ENCODE measurements at places on chromosomes 11 and 22. TPM values are rescaled to one million over a fixed set of nuclear protein-coding genes. Genes with fewer than 3 reads are reported as not detected.

DNA sequence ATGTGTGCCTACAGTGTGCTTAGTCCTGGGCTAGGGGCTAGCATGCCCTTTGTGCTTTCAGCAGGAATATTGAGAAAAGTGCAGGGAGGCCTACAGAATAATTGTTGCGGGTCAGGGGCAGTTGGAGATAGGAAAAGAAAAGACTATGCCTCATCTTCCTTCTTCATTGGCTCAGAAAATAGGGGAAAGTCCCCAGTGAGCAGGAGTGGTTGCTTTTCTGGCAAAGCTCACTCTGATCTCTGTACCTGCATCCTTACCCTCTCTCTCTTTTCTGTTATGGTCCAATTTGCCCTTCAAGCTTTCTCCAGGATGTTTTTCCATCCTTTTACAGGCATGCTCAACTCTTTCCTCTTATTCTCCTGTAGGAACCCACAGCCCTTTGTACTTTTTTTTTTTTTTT lies 29.5 kb upstream of the RRM1 start:
- DNase-seq, result no peak
- no peak overlapping the region for H3K4me3 ChIP-seq
- H3K27me3 ChIP-seq, result no peaks in the 10 kb centered on the region
- H3K27ac ChIP-seq, result no peak overlapping the region
- H3K4me1 ChIP-seq, result peaks cover 40% of the 10 kb centered on the region

DNA sequence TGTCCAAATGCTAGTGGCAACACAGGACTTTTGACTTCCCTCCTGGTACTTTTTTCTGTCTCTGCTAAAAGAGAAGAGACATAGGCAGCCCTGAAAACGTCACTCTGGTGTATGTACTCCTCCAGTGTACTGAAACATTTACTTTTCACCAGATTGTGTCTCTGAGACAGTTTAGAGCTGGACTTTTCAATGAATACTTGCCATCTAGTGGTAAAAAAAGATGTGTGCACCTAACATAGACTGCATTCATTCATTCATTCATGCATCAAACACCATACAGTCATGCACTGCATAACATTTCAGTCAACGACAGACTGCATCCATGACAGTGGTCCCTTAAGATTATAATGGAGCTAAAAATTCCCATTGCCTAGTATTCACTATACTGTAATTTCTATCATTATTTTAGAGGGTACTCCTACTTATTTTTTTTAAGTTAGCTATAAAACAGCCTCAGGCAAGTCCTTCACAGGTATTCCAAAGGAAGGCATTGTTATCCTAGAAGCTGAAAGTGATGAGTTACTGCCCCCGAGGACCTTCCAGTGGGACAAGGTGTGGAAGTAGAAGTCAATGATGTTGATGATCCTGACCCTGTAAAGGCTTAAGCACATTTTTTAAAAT lies 186.2 kb downstream of the SPON1 start:
- peaks cover 6% of the 10 kb centered on the region for H3K27me3 ChIP-seq
- peaks cover 6% of the 10 kb centered on the region for H3K4me1 ChIP-seq
- no peak for DNase-seq
- H3K36me3 ChIP-seq, result no peaks in the 10 kb centered on the region
- no peak overlapping the region for H3K4me3 ChIP-seq

- H3K4me3 ChIP-seq, result peak overlapping the region; percentile 87
- H3K27me3 ChIP-seq, result no peaks in the 10 kb centered on the region
- no peak for DNase-seq
- H3K4me1 ChIP-seq, result peaks cover 34% of the 10 kb centered on the region
- peak overlapping the region; percentile 96 for H3K27ac ChIP-seq
Measured at GRCh38 chr11:57325735-57326048, 940 bp upstream of the TNKS1BP1 start.

GRCh38 chr22:22111267-22111751 lies 128.7 kb upstream of the TOP3B start:
- peaks cover 27% of the 10 kb centered on the region for H3K4me1 ChIP-seq
- H3K27ac ChIP-seq, result peak overlapping the region; percentile 80
- peak overlapping the region; percentile 31 for H3K4me3 ChIP-seq

DNA sequence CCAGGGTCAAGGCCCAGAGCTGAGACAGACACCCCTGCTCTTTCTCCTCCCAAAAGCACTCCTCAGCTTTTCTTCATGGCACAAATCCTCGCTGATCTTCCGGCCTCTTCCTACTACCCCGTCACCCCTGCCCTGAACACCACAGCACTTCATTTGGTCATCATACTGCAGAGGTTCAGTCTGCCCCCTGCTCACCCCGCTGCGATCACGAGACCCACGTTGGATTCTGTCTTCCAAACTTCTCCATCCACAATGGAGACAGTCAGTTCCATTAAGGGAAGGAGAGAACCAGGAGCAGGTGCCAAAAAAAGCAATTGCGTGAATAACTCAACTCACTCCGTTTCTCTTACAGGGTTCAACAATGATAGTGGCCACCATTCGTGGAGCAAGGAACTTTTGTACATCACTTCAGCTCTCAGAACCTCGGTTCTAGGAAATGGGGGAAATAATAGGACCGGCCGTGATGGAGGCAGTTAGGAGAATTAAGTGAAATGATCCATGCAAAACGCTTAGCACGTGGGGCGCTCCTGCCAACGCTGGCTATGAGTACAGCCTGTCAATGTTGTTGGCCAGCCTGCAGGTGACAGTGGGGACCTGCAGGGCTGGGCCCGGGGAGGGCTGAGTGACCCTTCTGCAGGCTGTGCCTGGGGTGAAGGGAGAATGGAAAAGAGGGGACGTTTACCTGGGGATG lies 45.9 kb downstream of the MN1 start:
- H3K4me1 ChIP-seq, result no peaks in the 10 kb centered on the region
- H3K27ac ChIP-seq, result no peak overlapping the region
- H3K4me3 ChIP-seq, result no peak overlapping the region

The DDTL gene
- not detected for total RNA-seq
